Cortex of kidney (tissue), 1 donor: ENCODE measurements at places on chromosomes 4 and X.

DNA sequence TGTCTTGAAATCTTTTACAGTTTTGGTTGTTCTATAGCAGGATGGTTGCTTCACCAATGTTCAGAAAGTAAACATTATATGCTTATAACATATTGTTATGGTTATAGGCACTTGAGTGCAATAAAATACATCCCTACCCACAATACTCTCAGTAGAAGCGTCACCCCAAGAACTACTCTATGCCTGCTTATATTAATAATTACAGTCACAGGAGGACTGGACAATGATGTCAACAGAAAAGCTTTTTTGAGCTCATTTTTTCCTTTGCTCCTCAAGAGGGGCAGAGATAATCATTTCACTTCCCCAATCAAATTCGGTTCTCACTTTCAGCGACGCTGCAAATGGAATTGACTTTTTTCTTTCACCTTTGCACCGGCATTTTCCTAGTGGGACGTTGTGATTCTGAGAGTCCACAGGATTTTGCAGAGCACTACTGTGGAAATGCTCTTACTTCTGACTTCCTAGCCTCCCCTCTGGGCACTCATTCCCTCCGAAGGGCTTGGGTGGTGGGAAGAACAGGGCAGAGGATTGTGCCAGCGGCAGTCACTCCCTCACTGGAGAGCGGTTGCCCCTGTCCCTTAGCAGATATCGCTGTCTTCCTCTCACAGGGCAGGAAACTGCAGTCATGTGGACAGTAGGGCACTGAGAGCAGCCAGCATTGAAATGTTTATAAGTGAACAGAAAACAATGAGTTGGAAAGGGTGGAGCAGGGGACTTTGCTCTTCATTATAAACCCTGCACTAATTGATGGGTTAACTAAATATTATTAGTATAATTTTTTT, 24.9 kb upstream of the SGMS2 start:
- no peak for DNase-seq

- no peak for DNase-seq
These were observed 23.7 kb downstream of the MGARP start for GRCh38 chr4:139256349-139256748.

- DNase-seq, result no peak
These were observed 86.3 kb upstream of the RAPGEF2 start for GRCh38 chr4:159016593-159017024.

DNA sequence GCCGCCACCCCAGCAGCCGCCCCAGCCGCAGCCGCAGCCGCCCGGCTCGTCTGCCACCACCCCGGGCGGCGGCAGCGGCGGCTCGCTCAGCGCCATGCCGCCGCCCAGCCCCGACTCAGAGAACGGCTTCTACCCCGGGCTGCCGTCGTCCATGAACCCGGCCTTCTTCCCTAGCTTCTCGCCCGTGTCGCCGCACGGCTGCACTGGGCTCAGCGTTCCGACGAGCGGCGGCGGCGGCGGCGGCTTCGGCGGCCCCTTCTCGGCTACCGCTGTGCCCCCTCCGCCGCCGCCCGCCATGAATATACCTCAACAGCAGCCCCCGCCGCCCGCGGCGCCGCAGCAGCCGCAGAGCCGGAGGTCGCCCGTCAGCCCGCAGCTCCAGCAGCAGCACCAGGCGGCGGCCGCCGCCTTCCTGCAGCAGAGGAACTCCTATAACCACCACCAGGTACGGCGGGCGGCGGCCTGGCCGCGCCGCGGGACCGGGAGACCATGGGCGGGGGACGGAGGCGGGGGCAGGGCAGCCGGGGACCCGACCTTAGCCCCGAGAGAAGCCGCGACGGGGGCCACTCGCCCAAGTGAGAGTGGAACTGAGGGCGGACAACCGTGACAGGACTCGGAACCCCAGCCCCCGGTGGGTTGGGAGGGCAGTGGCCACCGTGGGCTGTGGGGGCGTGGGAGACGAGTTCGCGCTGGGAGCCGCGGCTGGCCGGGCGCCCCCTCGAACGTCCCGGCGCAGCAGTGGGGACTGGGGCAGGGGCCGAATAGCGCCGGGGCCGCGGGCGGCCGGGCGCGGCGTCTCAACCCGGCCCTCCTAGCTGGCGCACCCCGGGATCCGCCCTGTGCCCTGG, 1.8 kb downstream of the CPEB2 start:
- no peak for DNase-seq

- DNase-seq, result no peak
These were observed 33.9 kb downstream of the VSIG4 start for GRCh38 chrX:66005830-66006449.

DNA sequence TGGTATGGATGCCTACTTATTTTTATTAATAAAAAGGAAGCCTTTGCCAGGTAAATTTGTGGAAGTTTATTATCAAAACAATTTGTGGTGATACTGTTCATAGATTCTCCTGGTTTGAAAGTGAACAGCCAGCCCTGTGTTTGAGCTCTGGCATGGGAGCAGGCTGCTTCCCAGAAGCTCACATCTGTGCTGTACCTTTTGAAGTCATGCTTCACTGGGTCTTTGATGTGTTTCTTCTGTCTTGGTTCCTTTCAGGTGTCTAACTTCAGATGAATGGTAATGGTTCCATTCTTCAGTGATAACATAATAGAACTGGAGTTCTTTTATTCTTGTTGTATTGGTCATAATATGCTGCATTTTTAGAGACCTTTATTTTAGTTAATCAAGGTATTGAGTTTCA, 85.5 kb downstream of the BMPR1B start:
- DNase-seq, result no peak

DNA sequence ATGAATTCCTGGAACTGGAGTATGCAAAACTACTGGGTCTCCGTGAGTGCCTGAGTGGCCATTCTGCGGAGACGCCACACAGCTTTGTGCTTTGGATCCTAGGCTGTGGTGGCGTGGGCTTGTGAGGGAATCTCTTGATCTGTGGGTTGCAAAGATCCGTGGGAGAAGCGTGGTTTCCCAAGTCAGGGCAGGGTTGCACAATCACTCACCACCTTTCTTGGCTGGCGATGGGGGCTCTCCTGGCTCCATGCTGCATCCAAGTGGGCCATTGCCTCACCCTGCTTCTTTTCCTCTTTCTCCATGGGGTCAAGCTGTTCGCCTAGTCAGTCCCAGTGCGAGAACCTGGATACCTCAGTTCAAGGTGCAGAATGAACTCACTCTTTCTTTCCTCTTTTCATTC, 62.5 kb downstream of the SLAIN2 start:
- DNase-seq, result no peak

- DNase-seq, result no peak
These were observed 12.4 kb downstream of the YIPF6 start for GRCh38 chrX:68511255-68511654.

- DNase-seq, result no peak
These were observed 1.7 kb downstream of the EVC2 start for GRCh38 chr4:5706486-5707290.

DNA sequence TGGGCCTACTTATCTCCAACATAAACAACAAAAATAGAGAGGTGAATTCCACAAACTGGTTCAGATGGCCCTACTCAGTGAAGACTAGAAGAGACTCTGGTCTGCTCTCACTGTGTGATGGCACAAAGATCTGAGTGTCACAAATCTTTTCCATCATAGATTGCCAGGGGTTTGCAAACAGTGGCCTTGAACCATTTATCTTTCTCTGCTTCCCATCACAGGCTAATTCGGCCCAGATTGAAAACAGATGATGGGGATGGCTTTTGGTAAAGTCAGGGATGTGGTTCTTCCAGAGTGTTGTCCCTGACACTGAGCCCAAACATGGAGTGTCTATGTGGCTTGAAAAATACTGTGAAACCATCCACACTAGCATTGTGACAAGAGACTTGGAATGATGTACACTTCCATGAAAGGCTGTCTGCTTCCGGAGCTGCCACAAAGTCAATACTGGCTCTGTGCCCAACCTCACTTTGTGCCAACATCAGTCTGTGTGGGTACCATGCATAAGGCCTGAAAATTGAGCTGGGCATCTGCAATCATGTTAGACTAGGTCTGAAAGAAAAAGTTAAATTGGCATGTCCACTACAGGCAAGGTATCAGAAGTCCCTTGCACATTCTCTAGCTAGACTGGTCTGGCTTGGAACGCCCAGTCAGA, 25.2 kb upstream of the PLAC1 start:
- no peak for DNase-seq

- no peak for DNase-seq
These were observed 50.3 kb downstream of the STK32B start for GRCh38 chr4:5101571-5101970.

GRCh38 chrX:55839485-55839884, 121.9 kb downstream of the RRAGB start:
- no peak for DNase-seq
